A172 (cell line): ENCODE measurements at places on chromosomes 2 and 18. TPM values are rescaled to one million over a fixed set of nuclear protein-coding genes. Genes with fewer than 3 reads are reported as not detected.

DNA sequence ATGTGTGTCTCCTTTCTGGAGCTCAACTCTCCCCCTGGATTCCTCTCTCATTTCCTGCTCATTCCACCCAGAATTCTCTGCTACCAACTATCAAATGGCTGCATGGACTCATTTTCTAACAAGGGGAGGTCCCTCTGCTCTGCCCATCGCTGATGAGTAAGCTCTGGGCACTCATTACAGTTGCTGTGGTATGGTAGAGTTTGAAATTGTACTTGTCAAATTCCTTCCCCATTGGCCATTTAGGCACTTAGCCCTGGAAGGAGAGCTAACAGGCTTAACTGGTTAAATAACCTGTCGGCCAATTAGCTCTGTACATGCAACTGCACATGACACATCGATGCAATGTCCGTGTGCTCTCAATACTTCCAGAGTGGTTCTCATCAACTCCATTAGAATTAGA, 20.4 kb downstream of the COL6A3 start:
- DNase-seq, result peak; percentile 14

DNA sequence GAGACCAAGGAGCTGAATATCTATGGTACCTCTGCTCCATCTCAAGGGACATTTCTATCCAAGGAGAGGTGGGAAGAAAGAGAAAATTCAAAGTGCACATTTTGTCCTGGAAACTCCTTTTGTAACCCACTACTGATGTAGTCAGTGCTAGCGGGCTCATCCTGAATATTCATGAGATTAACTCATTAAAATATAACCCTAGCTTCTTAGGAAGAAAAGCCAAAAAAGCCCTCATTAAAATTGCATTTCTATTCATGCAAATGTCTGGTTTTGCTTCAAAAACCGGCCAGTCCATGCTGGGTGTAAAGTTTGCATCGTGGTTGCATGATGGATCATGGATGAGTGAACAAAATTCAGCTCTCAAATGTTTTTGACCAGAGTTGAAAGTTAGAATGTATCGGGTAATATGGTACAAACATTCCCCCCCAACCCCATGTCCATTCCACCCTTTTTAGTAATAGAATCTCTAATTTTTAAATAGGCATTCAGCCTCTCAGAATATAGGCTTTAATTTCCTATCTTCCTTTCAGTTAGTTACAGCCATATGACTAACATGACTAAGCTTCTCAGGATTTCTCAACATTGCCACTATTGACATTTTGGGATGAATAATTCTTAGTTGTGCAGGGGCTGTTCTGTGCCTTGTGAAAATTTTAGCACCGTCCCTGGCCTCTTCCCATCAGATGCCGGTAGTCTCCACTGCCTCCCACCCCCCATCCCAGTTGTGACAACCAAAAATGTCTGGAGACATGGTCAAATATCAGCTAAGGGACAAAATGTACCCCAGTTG, 104.2 kb upstream of the RND3 start:
- no peak for DNase-seq

- DNase-seq, result no peak
These were observed 65.6 kb upstream of the ZNF385B start for GRCh38 chr2:179927041-179927440.

DNA sequence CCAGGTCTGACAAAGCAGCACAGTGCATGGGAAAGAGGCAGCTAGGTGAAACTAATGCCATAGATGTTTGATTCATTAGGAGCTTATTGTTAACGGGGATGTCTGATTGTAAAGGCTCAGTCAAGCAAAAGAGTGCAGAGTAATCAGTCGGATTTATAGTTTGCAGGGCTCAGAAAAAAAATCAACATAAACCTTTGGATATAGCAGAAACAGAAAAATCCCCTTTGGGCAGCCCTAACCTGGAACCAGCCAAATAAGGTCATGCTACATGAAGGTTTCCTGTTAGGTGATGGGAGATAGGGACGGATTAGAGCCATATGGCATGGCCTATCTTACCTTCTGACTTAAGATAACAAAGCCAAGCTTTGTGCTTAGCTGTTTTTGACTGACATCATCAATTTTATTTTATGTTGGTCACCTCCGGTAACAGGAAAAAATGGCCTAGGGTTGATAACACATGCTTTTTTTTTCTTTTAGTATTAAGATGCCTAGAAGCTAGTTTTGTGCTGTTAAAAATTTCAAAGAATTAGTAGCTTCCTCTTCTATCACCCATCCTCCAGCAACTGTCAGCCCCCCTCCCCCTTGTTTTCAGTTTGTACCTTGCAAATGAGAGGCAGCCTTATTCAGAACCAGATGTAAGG, 60.7 kb upstream of the ZEB2 start:
- no peak for DNase-seq

CAPN14 gene
- not detected in 2 replicates for total RNA-seq

TUBA4A gene
- total RNA-seq, result 106 and 115 TPM in 2 replicates

TLX2 gene
- total RNA-seq, result 0.90 and 1.7 TPM in 2 replicates
